Cardiac muscle cell (in vitro differentiated cells and primary cell): ENCODE measurements at places on chromosomes 3 and 15. TPM values are rescaled to one million over a fixed set of nuclear protein-coding genes. Genes with fewer than 3 reads are reported as not detected.

GRCh38 chr3:52216585-52217408 is 8.6 kb downstream of the TLR9 start:
- peaks cover 34% of the 10 kb centered on the region for H3K36me3 ChIP-seq
- H3K27me3 ChIP-seq = no peaks in the 10 kb centered on the region
- no peak overlapping the region for H3K4me3 ChIP-seq
- H3K4me1 ChIP-seq = peaks cover 5% of the 10 kb centered on the region
- H3K27ac ChIP-seq = no peak overlapping the region

DNA sequence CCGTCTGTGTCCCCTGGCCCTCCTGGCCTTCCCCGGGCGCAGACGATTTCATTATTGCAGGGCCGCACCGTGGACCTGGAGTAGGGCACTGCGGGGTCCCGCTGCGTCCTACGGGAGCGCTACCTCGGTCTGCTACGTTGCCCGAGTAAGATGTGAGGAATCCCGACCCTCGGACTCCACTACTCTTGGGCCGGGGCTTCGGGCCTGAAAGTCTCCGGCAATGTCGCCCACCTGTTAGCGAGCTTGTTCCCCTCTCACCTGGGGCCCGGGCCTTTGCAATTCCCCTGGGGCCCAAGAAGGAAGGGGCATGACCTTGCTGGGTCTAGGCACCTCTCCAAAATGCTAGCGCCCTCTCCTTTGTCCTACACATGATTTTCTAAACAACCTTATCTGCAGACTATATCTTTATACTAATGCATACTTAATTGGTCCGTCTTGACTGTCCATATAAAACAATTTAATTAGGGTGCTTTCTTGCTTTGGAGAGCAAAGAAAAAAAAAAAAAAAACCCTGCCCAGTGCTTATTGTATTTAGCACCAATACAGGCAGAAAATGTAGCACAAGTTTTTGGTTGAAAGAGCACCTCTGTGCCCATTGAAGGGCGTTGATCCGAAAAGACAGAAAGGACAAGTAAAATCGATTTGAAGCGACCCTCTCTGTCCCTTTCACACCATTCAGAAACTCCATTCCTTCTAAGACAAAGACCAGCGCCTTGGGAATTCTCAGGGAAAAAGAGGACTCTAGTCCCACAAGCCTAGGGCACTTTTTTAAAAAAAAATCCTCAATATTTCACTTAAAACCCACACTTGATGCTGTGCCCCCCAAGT is 7.0 kb upstream of the NR2F2 start:
- no peaks in the 10 kb centered on the region for H3K36me3 ChIP-seq
- peaks cover 7% of the 10 kb centered on the region for H3K4me1 ChIP-seq
- no peak overlapping the region for H3K27ac ChIP-seq
- H3K27me3 ChIP-seq = peaks cover 100% of the 10 kb centered on the region

DNA sequence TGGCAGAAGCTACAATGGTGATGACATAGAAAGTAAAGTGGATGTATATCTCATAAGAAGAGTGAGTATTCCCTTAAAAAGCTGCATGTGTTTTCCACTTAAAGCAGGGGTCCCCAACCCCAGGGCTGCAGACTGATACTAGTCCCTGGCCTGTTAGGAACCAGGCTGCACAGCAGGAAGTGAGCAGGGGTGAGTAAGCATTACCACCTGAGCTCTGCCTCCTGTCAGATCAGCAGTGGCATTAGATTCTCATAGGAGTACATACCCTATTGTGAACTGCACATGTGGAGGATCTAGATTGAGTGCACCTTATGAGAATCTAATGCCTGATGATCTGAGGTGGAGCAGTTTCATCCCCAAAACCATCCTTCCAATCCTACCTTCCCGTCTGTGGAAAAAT is 126.1 kb upstream of the CMC1 start:
- no peak overlapping the region for H3K4me3 ChIP-seq
- DNase-seq = no peak
- H3K27ac ChIP-seq = no peak overlapping the region
- H3K4me1 ChIP-seq = no peaks in the 10 kb centered on the region
- no peaks in the 10 kb centered on the region for H3K27me3 ChIP-seq

- peak overlapping the region; percentile 51 for H3K4me3 ChIP-seq
- peaks cover 47% of the 10 kb centered on the region for H3K27me3 ChIP-seq
- H3K4me1 ChIP-seq = no peaks in the 10 kb centered on the region
- no peaks in the 10 kb centered on the region for H3K36me3 ChIP-seq
- DNase-seq = peak; percentile 15
Observed at GRCh38 chr3:170038434-170039110, 777 bp downstream of the GPR160 start.

GRCh38 chr3:36826240-36826639 is 61.9 kb upstream of the DCLK3 start:
- no peaks in the 10 kb centered on the region for H3K36me3 ChIP-seq
- no peak for DNase-seq
- H3K27me3 ChIP-seq = no peaks in the 10 kb centered on the region
- no peak overlapping the region for H3K4me3 ChIP-seq
- no peak overlapping the region for H3K27ac ChIP-seq

DNA sequence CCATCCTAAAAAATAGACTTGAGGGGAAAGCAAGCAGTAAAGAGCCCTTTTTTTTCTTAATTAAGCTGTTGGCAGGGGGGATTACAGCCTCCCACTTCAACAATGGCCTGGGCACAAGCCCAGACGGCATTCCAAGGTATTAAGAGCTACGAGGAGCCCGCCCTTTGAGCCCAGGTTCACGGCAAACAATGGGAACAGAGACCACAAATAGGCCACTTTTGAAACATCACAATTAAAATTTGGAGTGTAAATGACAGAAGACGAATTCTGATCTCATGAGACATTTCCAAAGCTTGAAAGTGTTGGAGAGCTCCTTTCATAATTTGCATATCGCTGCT is 8.9 kb downstream of the CHSY1 start:
- H3K36me3 ChIP-seq = no peaks in the 10 kb centered on the region
- H3K27me3 ChIP-seq = no peaks in the 10 kb centered on the region

DNA sequence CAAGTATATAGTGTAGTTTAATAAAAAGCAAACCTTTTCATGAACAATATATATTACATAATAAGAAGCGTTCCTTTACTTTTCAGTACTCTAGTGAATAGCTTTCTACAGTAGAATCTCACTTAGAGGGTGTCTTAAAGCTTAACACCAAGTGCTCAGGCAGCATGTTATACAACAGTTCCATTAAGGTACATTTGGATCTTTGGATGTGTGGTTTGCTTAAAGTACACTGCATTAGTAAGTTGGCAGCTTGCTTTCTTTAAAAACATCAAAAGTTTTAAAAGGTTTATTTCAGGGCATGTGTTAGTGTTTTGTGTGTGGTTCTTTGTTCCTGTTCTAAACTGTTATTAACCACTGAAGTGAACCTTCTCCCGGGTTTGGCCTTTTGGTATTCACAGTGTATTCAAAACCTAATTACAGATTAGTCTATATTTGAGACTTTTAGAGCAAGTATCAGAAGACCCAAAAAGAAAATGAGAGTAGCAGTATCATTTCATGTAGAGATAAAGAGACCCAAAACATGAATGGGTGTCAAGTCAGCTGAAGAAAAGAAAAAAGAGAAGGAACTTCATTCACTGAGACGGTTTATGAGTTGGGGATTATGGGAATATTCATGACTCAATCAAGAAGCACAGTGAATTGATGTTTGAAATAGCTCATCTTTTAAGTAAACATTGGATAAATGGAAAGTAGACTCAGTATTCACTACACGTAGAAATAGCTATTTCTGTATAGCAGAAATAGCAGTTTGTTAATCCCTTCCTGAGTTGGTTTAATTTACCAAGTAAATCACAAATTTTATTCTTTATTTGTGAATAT is 93.9 kb downstream of the OPA1 start:
- no peak for DNase-seq
- H3K27me3 ChIP-seq = no peaks in the 10 kb centered on the region
- H3K4me3 ChIP-seq = no peak overlapping the region
- peaks cover 6% of the 10 kb centered on the region for H3K36me3 ChIP-seq
- peaks cover 7% of the 10 kb centered on the region for H3K4me1 ChIP-seq

DNA sequence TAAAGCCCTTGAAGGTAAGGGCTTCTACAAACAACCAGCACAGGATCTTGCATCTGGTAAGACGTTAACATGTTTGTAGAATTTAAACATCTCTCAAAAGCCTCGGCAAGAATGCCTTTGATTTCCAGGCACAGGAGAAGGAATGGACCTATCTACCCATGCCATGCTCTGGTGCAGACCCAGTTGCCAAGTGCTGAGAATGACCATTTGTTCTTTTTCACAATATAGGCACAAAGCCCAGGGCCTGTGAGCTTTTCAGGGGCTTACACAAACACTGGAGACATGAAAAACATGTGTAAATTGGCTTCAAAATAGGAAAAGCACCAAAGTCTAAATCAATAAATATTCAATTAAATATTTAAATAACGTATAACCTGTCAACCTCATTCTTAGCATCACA is 266.9 kb upstream of the TTC14 start:
- no peak for DNase-seq
- H3K4me3 ChIP-seq = no peak overlapping the region
- no peaks in the 10 kb centered on the region for H3K36me3 ChIP-seq
- H3K4me1 ChIP-seq = no peaks in the 10 kb centered on the region
- no peak overlapping the region for H3K27ac ChIP-seq

- no peak overlapping the region for H3K4me3 ChIP-seq
- DNase-seq = no peak
- H3K4me1 ChIP-seq = no peaks in the 10 kb centered on the region
- no peaks in the 10 kb centered on the region for H3K36me3 ChIP-seq
- H3K27ac ChIP-seq = no peak overlapping the region
Observed at GRCh38 chr15:60840306-60840702, 361.4 kb upstream of the ICE2 start.

GRCh38 chr3:16789344-16790120 is 95.2 kb upstream of the PLCL2 start:
- no peaks in the 10 kb centered on the region for H3K27me3 ChIP-seq
- H3K27ac ChIP-seq = no peak overlapping the region
- DNase-seq = no peak
- H3K4me3 ChIP-seq = no peak overlapping the region

DNA sequence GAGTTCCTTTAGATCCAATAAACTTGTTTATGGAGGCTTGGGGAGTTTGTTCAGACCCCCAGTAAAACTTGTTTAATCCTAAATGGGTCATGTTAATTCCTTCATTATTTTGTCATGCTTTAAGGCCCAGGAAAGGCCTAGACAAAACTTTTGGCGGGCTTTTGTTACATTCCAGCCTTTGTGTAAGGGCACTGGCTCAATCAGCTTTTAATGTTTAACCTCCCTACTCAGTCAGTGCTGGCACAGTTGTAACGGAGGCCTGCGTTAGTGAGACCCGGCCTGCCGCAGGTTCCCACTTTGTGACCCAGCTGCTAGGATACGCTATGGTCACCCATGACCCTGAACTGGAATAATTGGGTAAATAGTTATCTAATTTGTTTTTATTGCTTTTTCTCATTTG is 59.2 kb downstream of the OXSM start:
- no peaks in the 10 kb centered on the region for H3K27me3 ChIP-seq
- H3K4me1 ChIP-seq = no peaks in the 10 kb centered on the region
- H3K4me3 ChIP-seq = no peak overlapping the region
- H3K36me3 ChIP-seq = no peaks in the 10 kb centered on the region
- DNase-seq = no peak
- no peak overlapping the region for H3K27ac ChIP-seq

DNA sequence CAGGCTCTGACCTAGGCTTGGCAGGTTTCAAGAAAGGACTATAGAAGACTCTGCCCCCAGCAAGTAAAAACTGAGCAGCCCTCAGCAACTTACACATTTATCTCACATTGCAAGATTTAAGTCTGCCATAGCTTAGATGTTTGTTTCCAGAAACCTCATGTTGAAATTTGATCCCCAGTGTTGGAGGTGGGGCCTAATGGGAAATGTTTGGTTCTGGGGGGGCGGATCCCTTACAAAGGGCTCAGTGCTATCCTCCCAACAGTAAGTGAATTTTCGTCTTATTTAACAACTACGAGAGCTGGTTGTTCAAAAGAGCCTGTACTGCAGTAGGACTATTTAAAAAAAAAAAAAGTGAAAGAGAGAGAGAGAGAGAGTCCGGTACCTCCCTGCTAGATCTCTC is 125.2 kb upstream of the PROK2 start:
- no peak overlapping the region for H3K27ac ChIP-seq
- H3K4me3 ChIP-seq = no peak overlapping the region
- H3K4me1 ChIP-seq = no peaks in the 10 kb centered on the region
- DNase-seq = no peak
- peaks cover 8% of the 10 kb centered on the region for H3K27me3 ChIP-seq

DNA sequence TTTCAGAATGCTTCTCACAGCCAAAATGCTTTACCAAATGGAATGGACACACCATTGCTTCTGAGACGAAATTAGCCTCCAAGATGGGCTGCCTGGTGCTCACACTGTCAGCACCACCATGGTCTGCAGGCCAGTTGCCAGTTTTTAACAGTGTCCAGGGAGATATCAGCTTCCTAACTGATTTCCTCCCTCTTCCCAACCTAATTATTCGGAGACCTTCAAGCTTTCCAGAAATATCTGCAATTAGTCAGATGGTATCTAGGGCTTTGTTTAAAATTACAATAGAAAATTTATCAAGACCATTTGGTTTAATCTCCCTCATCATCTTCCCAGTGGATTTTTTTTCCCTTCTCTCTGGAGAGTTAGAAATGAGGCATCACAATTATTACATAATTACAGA is 287.5 kb downstream of the ZPLD1 start:
- no peaks in the 10 kb centered on the region for H3K36me3 ChIP-seq
- DNase-seq = no peak
- H3K27me3 ChIP-seq = no peaks in the 10 kb centered on the region
- no peak overlapping the region for H3K4me3 ChIP-seq
- no peaks in the 10 kb centered on the region for H3K4me1 ChIP-seq

GRCh38 chr3:78279091-78279490 is 1239.2 kb downstream of the ROBO2 start:
- H3K4me1 ChIP-seq = no peaks in the 10 kb centered on the region
- no peak overlapping the region for H3K4me3 ChIP-seq
- no peak overlapping the region for H3K27ac ChIP-seq
- no peaks in the 10 kb centered on the region for H3K27me3 ChIP-seq
- no peak for DNase-seq

GRCh38 chr3:95154766-95155165 is 1091.9 kb downstream of the NSUN3 start:
- H3K4me3 ChIP-seq = no peak overlapping the region
- H3K27me3 ChIP-seq = no peaks in the 10 kb centered on the region
- H3K4me1 ChIP-seq = no peaks in the 10 kb centered on the region
- DNase-seq = no peak
- H3K36me3 ChIP-seq = no peaks in the 10 kb centered on the region

The POC1A gene
- total RNA-seq = 6.0 and 12.4 TPM in 2 replicates

The TEX55 gene
- total RNA-seq = not detected in 2 replicates

The COL8A1 gene
- 1.5 and 6.9 TPM in 2 replicates for total RNA-seq

The GOLGA6L10 gene
- total RNA-seq = 0.12 and 0.28 TPM in 2 replicates

The MME gene
- total RNA-seq = 2.4 and 5.5 TPM in 2 replicates

The ZNF502 gene
- total RNA-seq = 1.1 and 2.0 TPM in 2 replicates

The FAM219B gene
- total RNA-seq = 109 and 168 TPM in 2 replicates

The C2CD4A gene
- not detected in 2 replicates for total RNA-seq

The DZIP1L gene
- 28.2 and 81.3 TPM in 2 replicates for total RNA-seq

The SCG5 gene
- 9.0 and 14.4 TPM in 2 replicates for total RNA-seq

The PRKAR2A gene
- total RNA-seq = 99.0 and 172 TPM in 2 replicates

The MRAS gene
- 68.6 and 92.6 TPM in 2 replicates for total RNA-seq

The CDAN1 gene
- total RNA-seq = 14.2 and 20.9 TPM in 2 replicates
